ENCODE measurements at places on chromosomes 1 and 21. TPM values are rescaled to one million over a fixed set of nuclear protein-coding genes. Genes with fewer than 3 reads are reported as not detected.

DNA sequence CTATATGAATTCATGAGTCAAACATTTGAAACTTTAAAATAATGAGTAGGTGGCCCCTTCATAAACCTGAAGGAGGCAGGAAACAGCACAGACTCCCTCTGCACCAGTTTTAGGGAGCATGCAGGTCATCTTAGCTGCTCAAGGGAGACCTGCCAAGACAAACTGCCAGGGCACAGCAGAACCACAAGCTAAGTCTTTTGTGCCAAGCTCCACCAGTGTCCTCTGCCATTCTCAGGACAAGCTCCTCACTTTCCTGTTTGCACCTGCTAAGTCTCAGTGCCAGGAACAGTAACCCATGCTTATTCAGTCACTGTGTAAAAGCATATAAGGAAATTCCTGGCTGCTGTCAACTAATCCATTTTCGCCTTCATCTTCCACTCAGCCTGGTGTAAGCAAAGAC is 368.9 kb downstream of the SEC16B start:
- no peak for DNase-seq

DNA sequence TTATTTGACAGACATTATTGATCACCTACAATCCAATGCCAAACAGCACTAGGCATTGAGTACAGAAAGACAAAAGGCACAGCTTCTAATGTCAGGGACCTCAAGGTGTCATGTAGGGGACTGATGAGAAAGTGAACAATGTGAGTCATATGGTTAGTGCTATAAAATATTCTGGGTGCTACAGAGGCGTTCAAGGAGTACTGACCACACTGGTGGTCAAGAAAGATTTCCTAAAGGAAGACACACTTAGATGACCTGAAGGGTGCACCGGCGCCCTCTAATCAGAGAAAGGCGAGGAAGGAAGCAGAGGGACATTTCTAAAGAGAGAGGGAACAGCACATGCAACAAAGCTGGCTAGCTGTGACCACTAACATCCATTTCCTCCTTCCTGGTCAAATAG is 64.9 kb upstream of the F3 start:
- DNase-seq: no peak

- peak; percentile 99 for DNase-seq
These were observed at the start of gene TDRKH for GRCh38 chr1:151790071-151790939. Gene TDRKH, minus strand, starts transcription at chr1:151790500. Its CDS starts 7,478 bp downstream, at chr1:151783022.

GRCh38 chr1:39852214-39852791 is 31.0 kb downstream of the TRIT1 start:
- peak; percentile 60 for DNase-seq

KCNJ9 gene
- total RNA-seq: not detected

OR2L5 gene
- total RNA-seq: 0.05 TPM

ZBTB8A gene
- 8.9 TPM for total RNA-seq

GRCh38 chr1:218408942-218409341 is 63.8 kb downstream of the TGFB2 start:
- no peak for DNase-seq

DNA sequence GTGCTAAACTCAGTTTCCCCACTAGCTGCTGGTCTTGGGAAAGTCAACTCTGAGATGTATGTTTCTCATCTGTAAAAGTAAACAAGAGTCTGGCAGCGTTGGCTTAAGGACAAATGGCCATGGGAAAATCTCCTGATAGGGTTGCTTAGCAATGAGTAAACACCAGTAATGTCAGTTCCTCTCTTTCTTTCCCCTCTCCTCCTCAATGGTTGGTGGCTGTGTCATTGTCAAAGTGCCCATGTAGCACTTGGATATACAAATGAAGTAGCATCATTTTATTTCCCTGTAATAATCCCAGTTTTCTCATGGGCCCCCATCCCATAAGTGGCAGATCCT is 2.2 kb upstream of the FYB2 start:
- DNase-seq: no peak

GRCh38 chr1:241375886-241376285 is 18.9 kb upstream of the RGS7 start:
- DNase-seq: no peak

- DNase-seq: no peak
These were observed 513 bp downstream of the PBX1 start for GRCh38 chr1:164559342-164560051.

GRCh38 chr1:211420389-211420788 is 71.6 kb downstream of the RD3 start:
- peak; percentile 31 for DNase-seq

DNA sequence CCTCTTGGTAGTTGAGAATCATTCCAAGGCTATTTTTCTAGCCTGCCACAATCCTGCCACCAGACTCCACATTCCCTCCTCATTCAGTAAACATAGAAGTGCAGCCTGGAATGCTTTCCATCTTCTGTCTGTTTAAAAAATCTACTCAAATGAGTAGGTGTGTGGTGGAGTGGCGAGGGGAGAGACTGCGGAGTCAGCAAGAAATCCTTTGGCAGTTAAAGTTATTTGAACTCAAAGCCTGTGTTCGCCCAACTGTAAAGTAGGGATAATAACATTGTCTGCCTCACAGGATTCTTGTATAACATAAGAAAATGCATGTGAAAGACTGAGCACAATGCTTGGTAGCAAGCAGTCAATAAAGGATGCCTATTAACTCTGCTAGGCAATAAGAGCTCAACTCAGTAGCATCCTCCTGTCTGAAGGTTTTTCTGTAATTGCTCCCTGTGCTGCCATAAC is 22.2 kb upstream of the DPT start:
- DNase-seq: peak; percentile 69

PPP1R8 gene
- 47.1 TPM for total RNA-seq

SPAG17 gene
- 14.6 TPM for total RNA-seq

All from renal cortical epithelial cell (primary cell).